ENCODE measurements at places on chromosomes 7 and 10.

DNA sequence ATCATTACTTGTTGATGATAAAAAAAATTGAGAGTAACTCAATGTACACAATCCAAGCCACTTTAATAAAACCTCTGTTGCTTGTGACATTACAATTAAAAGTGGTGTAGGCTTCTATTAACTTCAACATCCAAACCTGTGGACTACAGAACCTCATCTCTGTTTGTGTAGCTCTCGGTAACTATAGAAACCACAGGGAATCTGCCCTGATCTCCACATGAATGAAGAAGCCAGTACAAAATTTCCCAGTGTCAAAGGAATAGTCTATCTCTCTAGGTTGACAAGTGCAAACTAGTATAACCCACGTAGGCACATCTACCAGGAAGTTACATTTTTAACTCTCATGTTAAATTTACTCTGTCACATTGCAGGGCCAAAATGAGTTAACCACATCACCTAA is 204.3 kb downstream of the CHCHD3 start:
- no peak for DNase-seq

GRCh38 chr10:121754666-121755065 is 156.4 kb upstream of the FGFR2 start:
- DNase-seq, result no peak

DNA sequence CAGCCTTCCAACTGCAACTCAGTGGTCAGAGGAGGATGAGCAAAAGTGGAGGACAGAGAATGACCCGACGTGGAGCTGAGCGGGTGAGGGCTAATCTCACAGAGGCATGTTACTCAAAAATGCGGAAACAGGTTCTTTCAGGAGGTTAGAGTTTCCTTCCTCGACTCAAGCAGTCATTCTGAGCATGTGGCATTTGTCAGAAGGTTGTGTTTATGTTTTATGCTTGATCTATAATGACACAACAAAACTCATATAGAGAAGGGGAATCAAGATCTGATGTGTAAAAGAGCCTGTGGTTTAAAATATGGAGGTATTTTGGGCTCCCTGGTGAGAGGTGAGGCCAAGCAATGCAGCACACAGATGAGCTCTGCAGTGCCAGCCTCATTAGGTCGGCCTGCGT is 311.4 kb downstream of the ADARB2 start:
- DNase-seq, result no peak

DNA sequence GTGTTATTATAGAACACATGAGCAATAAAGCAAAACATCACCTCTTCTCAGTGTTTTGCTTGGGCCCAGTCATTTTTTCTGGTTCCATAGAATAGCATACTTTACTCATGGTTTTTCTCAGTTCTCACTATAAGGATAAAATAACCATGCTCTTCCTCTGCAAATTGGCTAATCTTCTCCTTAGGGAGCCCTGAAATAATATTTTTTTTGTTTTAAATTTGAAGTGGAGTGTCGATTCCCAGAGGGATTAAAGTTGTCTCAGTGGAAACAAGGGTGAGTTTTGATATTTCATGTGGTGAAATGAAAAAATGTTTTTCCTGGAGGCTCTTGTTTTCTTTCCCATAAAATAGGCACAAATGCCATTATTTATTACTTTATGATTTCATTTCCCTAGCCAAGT is 127.3 kb downstream of the NOC3L start:
- no peak for DNase-seq

DNA sequence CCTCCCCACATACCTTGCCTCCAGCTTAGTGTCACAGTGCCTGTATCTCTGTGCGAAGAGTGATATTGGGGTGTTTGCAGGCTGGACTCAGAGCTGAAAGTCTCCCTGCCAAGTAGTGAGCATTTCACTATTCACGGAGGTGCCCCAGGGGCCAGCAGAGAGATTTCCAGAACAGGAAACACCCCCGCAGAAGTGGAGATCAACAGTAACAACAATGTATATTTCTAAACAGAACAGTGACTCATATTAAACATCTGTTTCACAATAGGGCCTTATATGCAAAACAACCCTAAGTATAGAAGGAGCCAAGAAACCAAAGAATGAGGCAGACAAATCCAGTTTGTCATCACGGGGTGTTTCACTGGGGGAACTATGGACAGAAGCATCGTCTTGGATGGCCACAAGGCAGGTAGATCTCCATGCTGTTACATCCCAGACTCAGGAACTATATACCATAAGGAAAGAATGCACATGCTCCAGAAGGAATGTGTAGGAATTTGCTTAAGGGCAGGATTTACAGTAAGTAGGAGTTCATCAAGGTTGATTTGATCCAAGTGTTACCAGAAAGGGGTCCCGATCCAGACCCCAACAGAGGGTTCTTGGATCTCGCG is 29.3 kb upstream of the CCL24 start:
- no peak for DNase-seq

DNA sequence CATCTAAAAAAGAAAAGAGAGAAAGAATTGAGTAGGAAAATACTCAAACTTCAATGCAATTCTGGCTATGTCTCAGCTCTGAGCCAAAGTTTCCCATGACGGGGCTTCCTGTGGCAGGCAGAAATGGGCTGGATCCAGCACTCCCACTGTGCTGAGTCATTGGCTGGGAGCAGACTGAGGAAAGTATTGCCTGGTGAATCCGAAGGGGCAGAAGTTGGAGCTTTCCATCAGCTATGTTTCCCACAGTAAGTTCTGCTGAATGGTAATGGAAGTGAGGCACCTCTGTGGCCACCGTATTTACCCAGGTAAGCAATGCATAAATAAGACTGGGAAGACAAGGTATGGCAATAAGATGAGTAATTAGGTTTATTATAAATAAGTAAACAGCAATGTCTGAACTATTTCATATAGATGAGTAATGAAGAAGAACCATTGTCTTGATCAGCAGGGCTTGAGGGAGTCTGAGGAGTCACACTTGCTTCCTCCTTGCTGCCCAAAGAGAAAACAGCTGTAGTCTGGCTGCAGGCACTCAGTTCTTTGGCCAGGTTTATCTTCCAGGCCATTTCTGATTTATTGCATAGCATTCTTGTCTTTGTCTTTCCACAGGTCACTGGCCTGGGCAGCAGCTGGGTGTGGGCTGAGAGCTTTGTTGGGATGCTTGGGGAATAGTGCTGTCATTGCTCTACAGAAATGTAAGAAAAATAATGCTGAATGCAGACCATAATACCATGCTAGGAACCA is 255.3 kb downstream of the DNAJB9 start:
- no peak for DNase-seq

GRCh38 chr10:110475722-110476515 is 21.8 kb upstream of the DUSP5 start:
- DNase-seq, result no peak
